ENCODE measurements at places on chromosomes 2 and 18. TPM values are rescaled to one million over a fixed set of nuclear protein-coding genes. Genes with fewer than 3 reads are reported as not detected.

Gene GPR45
- not detected for total RNA-seq

Gene NMUR1
- 0.10 TPM for total RNA-seq

Gene SPEG
- 49.4 TPM for total RNA-seq

Gene CTNNA2
- 15.0 TPM for total RNA-seq

Gene CRACDL
- total RNA-seq, result 6.2 TPM

Gene NT5C1B
- not detected for total RNA-seq

Gene MGAT4A
- total RNA-seq, result 60.0 TPM

Gene CCDC178
- total RNA-seq, result 0.74 TPM

Gene ITPRIPL1
- total RNA-seq, result 3.5 TPM

Gene CXCR1
- total RNA-seq, result not detected

Gene SRD5A2
- total RNA-seq, result not detected

Gene PIK3C3
- total RNA-seq, result 44.3 TPM

Measured in type B pancreatic cell (in vitro differentiated cells).